Stimulated activated CD4-positive, alpha-beta T cell treated with anti-CD3 and anti-CD28 coated beads, Interleukin-1b, Interleukin-23, amount 100 ng/mL, for 1 hour (primary cell): ENCODE measurements at places on chromosomes 1 and 21.

DNA sequence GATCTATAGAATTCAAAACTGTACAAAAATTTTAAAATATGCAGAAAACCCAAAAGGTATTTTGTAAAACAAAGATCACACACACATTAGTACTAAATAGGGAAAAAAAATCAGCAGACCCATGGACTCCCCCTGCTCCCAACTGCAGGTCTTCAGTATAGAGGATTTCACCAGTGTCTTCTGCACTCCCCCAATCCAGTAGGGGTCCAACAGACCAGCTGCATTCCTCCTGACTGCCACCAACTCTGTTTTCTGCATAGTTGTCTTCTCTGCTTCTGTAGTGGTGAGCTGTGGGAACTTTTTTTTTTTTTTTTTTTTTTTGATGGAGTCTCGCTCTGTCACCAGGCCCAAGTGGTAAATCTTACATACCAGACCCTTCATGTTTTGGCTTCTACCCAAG is 21.9 kb downstream of the CLCA2 start:
- no peak for DNase-seq

GRCh38 chr1:78096017-78096416 is 50.3 kb downstream of the GIPC2 start:
- no peak for DNase-seq

DNA sequence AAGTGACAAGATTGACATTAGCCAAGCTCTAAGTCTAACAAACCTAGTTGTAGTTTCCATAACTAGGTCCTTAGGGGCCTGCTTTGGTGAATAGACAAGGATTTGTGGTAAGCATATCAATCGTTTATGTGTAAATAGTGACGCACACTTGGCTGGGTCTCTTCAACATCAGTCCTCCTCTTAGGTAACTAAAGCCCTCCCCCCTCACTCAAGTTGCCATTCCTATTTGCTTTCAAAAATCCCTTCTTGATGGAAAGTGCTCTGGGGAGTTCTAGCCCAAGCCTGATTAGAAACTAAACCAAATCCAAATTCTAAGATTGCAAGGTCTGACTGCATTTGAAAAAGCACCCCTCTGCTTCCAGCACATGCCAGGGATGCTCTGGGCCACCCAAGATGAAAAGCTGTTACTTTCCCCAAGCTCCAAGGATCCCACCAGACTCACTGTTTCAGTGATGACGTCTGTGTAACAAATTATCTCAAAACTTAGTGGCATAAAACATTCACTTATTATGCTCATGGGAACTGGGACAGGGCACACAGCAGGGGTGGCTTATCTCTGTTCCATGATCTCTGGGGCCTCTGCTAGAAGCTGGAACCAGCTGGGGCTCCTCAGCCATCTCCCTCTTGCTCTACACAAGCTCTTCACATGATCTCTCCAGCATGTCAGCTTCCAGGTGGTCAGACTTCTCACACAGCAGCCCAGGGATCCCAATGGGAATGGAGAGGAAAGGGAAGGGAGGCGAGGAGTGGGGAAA is 74.1 kb downstream of the RRAGC start:
- no peak for DNase-seq

- DNase-seq, result no peak
These were observed at the start of gene CASQ2 for GRCh38 chr1:115768549-115768948. Gene CASQ2 (minus strand): TSS chr1:115768714. CDS start chr1:115768541, 173 bp downstream.

DNA sequence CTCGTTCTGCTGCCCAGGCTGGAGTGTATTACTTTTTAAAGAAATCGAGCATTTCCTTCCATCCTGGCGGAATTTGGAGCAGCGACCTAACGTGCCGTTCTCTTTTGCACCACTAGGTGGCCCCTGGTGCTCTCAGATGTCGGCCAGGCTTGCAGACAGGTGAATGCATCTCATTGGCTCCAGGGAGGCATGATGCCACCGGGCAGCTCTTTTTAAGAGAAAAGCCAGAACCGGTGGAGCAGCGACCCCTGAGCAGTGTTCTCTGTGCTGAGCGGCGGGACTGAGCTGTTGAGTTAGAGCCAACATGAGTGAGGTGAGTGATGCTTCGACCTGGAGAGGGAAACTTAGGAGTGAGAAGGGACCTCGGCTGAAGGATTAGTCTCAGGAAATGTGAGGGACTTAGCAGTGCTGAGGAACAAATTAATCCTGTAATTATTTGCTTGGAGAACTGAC is at the start of gene PCP4:
TSS of gene PCP4 (plus strand) at position 241 of the 453 bp plus-strand sequence. CDS start at position 305, 64 bp downstream.
- DNase-seq, result no peak

- peak; percentile 11 for DNase-seq
These were observed 45.6 kb downstream of the SRRM1 start for GRCh38 chr1:24688621-24689195.

DNA sequence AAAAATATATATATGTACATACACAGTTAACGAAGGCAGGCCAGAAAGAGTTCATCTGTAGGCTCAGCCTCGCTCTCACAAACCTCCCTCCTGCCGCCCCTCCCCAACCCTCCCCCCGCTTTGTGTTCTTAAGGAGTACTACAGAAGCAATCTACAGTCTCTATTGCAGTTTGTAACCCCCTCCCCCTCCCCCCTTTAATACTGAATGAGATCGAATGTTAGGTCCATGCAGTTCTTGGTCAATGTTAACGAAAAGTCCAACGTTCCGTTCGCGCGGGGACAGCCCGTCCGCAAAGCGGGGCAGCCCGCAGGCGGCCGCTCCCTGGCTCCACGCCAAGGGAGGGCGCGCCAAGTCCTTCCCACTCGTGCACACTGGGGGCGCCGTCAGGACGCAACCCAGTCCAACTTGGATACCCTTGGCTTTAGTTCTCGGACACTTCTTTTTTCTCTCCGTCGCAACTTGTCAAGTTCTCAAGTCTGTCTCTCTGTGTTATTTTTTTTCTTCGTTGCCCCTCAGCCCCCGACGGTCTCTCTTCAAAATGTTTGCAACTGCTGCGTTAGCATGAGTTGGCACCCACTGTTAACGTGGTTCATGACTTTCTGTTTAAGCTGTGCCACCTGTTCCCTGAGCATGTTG is 2.2 kb downstream of the JUN start:
- peak; percentile 4 for DNase-seq

DNA sequence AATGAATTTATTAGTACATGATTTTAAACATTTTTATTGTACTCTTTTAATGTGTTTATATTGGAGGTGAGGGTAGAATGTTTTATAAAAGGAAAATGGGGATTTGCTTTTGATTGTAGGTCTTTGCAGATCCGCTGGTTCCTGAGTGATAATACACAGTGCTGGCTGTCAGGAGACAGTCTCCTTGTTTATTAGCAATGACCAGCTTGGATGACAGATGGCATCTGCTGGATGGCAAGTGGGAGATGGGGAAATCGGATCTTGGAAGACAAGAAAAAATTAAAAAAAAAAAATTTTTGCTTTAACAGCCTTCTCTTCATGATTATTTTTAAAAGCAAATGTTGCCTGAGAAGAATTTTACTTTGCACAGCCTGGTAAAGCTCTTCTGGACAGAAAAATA is 4.4 kb upstream of the PHTF1 start:
- no peak for DNase-seq

DNA sequence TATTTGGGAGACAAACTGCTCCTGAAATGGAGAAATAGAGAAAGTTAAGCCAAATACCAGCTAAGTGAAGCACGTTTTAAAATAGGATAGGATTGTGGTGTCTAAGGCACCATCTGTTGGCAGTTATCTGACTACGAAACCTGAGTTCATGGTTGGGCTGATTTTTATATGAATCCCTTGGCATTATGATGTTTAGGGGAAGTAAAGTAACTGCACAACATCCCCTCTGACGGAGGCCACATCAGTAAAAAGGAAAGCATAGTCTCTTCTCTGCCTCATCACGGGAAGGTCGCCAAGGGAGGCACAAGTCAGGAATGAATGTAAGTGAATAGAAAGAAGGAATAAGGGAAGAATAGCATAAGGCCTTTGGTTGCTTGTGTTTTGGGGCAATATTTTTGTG is 128.0 kb downstream of the PRRX1 start:
- no peak for DNase-seq

DNA sequence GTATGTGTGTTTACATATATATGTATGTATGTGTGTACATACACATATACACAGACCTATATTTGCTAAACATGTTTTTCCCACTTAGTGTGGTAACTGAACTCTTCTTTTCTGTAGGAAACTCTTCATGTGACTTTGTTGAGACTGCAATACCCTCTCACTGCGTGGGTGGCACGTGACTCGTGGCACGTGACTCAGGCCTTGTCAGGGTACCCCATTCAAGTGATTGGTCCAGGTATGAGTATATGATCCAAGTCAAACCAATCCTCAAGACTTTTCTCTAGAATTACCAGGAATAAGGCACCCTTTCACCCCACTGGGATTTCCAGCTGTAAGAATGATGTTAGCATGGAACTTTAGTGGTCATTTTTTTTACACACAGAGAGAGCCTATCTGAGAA is 149.2 kb upstream of the KCNK2 start:
- no peak for DNase-seq

DNA sequence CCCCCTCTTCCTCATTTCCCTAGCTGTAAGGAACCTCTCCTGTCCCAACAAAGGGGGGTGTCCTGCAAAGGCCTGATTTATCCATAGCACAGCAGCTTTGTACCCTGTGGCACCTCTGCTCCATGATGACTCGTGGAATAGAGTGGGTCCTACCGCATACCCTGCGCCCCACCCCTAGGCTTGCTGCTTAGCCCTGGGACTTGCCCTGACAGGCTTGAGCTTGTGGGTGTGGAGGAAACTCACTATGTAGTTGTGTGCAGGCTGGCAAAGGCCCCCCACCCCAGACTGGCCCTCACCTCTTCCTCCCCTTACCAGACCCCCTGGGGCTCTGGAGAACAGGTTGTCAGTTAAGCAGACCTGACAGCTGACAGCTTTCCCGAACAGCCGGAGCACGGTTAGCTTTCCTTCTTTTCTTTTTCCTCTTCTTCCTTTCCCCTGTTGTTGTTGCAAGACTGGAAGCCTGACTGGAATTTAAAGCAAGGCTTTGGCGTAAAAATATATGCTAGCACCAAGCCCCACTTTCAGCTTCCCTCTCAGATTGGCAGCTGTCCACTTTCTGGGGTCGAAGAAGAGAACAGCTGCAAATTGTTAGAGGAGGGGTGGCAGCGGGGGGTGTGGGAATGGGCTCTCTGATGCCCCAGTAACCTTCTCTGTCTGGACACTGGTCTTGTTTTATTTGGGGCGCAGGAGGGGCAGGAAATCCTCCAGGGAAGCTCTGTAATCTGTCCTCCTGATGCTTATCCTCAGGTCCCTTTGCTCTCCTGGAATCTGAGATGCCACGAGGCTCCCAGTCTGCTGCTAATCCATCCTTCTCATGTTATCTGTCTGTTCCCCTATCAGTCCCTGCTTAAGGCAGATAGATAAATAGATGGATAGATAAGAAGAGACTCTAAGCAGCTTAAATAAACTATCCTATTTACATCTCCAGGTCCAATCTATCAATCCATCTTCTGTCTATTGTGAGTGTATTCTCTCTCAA is 134.6 kb downstream of the BRINP2 start:
- no peak for DNase-seq

DNA sequence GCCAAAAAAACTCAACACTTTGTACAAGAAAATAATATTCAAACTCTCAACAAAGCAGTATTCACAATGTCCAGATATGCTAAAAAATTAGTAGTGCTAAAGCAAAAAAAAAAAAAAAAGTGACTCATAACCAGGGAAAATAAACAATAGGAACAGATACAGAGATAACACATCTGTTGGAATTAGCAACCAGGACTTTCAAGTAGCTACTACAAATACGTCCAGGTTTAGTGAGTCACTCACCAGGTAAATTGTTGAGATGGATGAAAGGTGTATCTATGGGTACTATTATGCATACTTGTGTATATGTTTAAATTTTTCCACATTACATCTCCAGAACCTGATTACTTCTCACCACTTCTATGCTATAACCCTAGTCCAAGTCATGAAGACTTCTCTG is 144.8 kb upstream of the SLC35F3 start:
- DNase-seq, result no peak
